Fibroblast of skin of back (primary cell): ENCODE measurements at places on chromosomes 4 and X.

DNA sequence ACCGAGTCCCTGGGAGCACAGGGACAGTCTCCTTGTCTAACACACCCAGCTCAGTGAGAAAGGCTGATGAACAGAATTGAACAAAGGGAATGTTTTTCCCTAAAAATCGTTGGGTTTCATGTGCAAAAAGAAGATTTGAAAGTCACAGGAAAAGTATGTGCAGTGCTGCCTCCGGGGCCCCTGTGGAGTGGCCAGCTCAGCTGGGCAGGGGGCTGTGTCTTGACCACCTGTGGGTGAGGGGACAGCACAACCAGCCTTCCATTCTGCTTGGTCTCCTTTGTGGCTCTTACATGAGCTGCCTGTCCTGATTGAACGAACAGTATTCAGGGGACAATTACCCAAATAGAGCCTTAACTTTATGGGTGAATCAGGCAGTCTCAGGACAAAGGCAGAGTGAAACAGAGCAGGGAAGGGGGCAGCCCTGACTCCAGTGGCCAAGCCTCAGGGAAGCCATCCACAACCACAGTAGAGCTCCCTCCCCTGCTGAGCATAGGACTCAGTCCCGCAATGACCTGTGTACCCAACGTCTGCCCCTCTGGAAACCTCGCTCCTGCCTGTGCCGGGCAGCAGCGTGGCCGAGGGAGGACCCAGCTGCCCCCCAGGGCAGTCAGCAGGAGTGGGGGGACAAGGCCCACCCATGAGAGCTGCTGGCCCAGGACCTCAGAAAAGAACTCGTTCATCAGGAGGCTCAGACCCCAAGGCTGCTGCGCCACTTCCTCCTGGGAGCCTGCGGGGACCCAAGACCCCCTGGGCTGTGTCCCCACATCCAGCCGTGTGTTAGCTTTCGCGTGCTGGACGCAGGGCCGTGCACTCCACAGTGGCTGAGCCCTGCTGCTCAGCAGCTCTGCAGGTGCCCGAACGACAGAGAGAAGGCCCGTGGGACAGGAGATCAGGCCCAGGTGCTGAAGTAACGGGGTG is 59.6 kb upstream of the MXD4 start:
- no peak for DNase-seq

- DNase-seq, result peak; percentile 44
Observed at GRCh38 chrX:112651766-112652165, 28.0 kb downstream of the LHFPL1 start.

GRCh38 chr4:76058302-76058701 is 16.2 kb upstream of the ART3 start:
- no peak for DNase-seq

DNA sequence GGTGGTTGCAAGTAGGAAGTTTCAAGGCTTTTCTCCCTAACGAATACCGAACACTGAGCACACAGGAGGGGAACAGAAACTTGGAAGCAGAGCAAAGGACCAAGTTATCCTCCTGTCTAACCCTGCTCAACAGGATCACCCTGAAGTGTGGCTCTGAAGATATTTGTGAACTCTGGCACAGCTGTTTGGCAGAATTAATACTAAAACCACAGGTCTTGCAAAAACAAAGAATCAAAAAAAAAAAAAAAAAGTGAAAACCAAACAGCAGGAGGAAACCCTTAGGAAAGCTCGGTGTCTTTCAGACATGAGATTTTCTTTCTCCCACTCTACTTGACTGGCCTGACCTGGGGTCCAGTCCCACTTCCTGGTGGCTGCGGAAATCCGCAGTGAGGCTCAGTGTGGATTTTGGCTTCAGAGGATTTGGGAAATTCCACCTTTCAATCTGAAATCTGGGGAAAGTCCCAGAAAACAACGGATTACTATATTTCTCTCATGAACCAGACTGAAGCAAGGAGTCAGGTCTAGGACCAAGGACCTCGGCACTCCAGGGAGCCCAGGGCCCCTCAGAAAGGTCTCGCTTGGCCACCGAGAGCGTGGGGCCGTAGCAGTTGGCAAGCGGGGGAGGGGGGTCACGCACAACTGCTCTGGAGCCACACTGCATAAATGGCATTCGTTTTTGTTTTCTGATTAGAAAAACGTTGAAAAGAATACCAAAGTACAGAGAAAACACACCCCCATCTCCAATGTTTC is 867 bp downstream of the TIFA start:
- peak; percentile 8 for DNase-seq

DNA sequence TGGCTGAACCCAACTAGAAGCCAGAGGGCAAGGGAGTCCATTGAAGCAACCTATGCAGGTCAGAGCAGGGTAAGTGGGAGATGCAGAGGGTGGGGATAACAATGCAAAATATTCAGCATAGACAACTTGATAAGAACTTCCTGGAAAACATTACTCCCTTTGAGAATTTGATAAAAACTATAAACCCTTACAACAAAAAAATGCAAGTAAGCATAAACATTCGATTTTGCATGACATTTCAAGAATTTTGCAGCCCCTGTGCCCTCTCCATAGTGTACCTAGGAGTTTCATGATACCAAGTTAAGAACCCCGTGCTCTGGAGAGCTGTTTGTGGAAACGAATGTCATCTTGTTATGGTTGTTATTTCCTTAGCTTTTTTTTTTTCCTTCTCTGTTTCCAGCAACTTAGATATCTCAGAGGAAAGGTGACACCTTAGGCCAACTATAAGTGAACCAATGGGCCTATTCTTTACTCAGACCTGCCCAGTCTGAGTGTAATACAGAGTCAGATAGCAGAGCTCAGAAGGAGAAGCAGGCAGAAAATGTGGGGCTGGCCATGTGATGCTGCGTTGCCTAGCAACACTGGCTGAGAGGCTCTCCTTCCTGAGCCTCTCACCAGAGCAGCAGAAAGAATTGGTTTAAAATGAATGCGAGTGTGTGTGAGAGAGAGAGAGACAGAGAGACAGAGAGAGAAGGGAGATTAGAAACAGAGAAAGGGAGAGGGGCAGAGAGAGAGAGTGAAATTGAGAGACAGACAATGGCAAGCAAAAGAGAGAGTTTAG is 36.7 kb upstream of the GABRQ start:
- DNase-seq, result no peak

- no peak for DNase-seq
Observed at GRCh38 chr4:2928242-2929176, 34.7 kb downstream of the NOP14 start.
